GM23248 (cell line): ENCODE measurements at places on chromosomes 7 and 10. TPM values are rescaled to one million over a fixed set of nuclear protein-coding genes. Genes with fewer than 3 reads are reported as not detected.
A peak's percentile ranks its signal among the peaks of the same experiment; 100 is the strongest.

GRCh38 chr7:113424185-113424817, 305.9 kb upstream of the SMIM30 start:
- DNase-seq, result peak; percentile 3

GRCh38 chr7:83141927-83142326, 20.8 kb downstream of the PCLO start:
- no peak for DNase-seq

Gene SDK1
- not detected in 2 replicates for total RNA-seq

Gene SCIN
- 0.13 and 0.32 TPM in 2 replicates for total RNA-seq

Gene AKR1C8
- not detected in 2 replicates for total RNA-seq

GRCh38 chr7:886626-887487, 10.5 kb downstream of the GET4 start:
- no peak for DNase-seq

GRCh38 chr10:87961314-87961713, 97.9 kb downstream of the PTEN start:
- peak; percentile 81 for DNase-seq

DNA sequence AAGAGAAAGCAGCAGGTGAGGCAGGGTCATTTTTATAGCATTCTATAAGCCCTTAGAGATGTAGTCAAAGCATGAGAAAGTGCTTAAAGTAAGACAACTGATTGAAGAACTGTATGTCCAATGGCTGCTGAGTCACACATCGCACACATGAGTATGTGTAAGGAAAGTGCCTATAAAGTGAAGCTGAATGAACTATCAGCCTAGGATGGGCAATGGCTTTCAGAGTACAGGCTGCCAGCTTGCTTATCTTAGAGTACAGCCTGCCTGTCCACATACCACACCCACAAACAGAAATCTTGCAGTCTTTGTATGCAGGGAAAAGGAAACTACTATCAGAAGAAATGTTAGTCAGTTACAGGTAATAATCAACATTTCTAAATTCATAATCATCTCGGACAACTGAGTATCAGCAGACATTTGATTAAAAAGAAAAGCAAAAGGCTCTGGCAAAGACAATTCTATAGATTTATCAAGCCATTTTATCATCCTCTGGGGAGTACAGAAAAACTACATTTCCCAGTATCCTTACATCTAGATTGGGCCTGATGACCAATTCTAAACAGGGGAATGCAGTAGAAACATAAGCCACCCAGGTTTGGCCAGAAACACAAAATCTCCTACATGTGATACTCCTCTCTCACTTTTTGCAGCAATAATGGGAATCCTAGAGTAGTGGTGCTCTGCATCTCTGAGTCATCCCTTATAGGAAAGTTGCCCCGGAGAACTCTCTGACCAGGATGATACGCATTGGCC, 16.2 kb upstream of the EPHB6 start:
- no peak for DNase-seq

Gene ELAPOR2
- total RNA-seq, result 1.0 and 1.8 TPM in 2 replicates

Gene IFIT1B
- total RNA-seq, result not detected in 2 replicates

DNA sequence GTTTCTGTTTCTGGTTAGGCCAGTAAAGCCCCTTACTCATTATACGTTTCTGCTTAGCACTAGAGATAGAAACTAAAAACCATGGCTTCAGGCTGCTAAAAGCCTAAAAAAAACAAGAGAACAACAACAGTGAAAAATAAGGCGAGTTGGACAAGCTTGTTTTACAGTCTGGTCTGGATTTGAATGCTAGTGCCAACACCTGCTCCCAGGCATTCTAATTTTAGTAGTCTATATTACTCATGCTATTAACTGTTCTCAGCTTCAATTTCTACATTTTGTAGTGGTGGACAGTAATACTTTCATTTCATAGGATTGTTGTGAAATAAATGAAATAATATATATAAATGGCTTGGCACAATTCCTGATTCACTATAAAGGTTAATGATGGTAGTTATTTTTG, 108.5 kb downstream of the HBP1 start:
- no peak for DNase-seq

DNA sequence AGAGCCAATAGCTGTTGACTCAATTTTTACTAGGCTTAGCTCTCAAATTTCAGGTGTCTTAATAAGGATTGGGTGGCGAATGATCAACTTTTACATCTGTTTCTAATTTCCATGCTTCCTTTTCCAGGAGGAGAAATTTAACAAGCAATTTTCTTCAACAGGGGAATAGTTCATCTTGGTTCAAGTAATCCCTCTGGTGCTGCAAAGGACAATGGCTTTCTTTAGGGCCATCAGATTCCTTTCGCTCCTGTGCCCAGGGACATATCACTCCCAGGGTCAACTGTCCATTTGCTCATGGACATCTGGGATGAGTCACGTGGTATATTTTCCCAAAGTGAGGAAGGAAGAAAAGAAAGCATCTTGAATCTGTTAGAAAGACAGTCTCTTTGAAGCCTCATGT, 313.3 kb downstream of the FRMD4A start:
- no peak for DNase-seq

Gene EPO
- not detected in 2 replicates for total RNA-seq

DNA sequence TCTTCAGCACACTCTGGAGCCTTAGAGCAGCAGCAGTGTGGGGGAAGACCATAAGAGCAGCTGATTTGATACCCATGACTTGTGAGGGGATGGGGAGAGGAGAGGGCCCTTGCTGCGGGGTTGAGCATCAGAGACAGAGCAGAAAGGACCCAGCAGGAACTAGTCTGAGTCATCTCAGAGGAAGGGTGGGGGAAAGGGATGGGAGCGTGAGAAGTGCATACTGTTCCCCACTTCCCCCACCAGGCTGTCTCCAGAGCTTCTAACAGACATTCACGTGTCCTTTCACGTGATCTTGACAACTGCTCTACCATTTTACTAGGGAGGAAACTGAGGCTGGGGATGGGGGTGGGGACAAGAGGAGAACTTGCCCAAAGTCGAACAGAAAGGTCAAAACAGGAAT, 38.7 kb downstream of the FAM241B start:
- DNase-seq, result no peak

Gene TMEM273
- total RNA-seq, result not detected in 2 replicates

Gene TYW1B
- 1.6 TPM in 1 of 2 replicates, not detected in the other for total RNA-seq

Gene LRRC18
- total RNA-seq, result not detected in 2 replicates

DNA sequence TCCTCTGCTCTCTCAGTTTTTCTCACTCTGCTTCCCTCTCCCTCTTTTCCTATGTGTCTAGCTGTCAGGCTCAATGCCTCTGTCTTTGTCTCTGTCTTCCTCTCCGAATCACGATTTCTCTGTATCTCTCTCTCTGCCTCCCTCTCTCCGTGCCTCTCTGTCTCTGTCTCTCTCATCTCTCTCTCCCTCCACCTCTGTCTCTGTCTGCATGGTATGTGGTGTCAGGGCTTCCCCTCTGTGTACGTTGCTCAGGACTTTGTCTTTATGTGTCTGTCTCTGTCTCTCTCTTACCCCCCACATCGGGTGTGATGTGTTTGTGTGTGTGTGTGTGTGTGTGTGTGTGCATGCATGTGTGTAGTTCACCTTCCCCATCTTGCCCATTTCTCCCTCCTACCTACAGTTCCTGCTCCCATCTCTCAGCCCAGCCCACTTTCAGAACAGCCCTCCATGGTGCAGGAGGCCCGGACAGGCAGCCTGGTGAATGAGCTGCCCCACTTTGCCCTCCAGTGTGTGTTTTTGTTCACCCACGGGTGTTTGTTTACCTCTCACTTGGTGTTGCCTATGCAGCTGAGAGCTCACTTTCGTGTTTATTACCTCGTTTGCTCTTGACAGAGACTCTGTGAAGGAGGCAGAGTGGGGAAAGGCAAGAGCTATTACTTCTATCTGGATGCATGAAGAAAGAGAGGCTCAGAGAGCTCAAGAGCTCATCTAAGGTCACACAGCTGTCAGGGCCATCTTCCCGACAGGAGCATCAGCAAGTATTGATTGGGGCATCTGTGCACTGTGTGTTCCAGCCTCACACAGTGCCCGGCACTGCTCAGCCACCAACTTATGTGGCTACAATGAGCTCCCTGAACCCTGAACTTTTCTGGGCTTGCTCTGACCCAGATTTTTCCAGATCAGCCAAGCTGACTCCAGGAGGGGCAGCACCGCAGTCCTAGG, 163.5 kb upstream of the ZMIZ1 start:
- no peak for DNase-seq

Gene SPDYE2B
- total RNA-seq, result not detected in 2 replicates

- DNase-seq, result no peak
Observed at GRCh38 chr10:44921061-44921460, 9.9 kb downstream of the TMEM72 start.

DNA sequence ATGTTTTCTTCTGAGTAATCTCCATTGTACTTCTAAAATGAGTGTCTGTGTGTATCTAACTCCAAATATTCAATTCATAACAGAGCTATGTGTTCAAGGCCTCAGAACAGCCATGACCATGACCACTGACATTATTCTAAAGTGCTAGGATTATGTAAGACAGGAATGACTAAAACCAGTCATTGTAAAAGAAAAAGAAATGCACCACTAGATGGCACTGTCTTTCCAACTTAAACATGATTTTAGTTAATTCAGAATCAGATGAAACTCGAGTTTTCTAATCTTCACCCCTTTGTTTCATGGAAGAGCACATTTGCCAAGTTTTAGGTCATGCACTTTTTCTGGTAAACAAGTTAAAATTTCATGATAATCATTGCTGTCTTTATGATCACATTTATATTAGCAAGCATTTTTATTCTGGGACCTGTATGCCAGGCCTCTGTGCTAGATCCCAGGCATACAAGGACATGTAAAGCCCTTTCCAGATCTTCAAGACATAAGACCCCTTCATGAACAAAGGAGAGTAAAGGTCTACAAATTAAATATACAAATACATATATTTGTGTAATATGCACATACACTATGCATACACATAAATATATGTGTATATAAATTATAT, 26.1 kb upstream of the RSU1 start:
- peak; percentile 89 for DNase-seq

Gene MALRD1
- total RNA-seq, result 0.13 TPM in 1 of 2 replicates, not detected in the other

GRCh38 chr7:921581-922333, 32.7 kb downstream of the ADAP1 start:
- DNase-seq, result no peak

DNA sequence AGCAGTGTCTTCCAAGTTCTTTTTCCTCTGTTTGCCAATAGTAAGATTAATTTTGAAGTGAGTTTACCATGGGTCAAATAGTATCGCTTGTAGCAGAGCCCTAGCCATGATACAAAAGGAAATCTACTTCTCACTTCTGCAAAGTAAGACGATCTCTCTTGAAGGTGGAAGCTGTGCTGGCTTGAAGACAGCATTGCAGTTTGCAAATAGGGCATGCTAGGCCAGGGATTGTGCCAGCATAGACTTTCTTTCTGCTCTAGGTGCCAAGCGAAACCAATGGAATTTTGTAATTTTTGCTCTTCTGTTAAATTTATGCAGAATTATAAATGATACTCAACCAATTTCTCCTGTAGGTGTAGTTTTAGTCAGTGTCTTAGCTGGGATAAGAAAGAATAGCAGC, 74.5 kb downstream of the SLC13A1 start:
- DNase-seq, result no peak

- DNase-seq, result no peak
Observed at GRCh38 chr7:18457832-18458231, 37.7 kb upstream of the HDAC9 start.

Gene MYL10
- not detected in 2 replicates for total RNA-seq

Gene FBXL15
- 23.1 and 23.6 TPM in 2 replicates for total RNA-seq

Gene RBP4
- total RNA-seq, result 1.1 TPM in 1 of 2 replicates, not detected in the other

GRCh38 chr7:96359876-96360275, 38.0 kb upstream of the SLC25A13 start:
- DNase-seq, result no peak

- no peak for DNase-seq
Observed at GRCh38 chr7:75658802-75659201, 79.9 kb downstream of the HIP1 start.

Gene PIP
- total RNA-seq, result not detected in 2 replicates

DNA sequence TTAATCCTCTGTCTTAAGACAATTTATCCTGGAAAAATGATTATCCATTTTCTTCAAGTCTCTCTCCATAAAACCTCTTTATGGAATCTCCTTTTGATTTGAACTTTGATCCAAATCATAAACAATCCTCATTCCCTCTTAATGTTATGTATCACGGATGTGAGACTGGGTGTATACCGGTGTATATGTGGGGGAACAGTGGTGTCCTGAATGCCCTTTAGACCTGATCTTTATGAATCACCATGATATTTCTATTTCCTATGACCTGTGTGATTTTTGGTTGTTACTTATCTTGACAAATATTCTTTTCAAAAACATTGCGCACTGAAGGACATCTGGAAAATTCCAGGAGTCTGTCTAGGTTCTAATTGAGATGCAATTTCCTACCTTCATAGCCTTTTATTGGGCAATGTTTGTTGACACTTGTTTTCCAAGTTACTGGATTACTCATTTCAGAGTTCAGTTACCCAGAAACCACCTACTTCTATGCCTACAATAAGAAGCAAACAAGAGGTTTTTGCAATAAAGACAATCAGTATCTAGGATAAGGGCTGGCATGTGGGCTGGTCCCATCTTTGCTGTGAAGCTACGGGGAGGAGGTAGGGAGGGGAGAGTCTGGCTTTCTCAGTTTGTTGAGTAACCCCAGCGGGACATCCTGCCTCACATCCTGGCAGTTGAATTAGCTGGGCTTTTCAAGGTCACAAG, 190.4 kb downstream of the CTTNBP2 start:
- DNase-seq, result peak; percentile 2
